HFFc6 (cell line): ENCODE measurements at places on chromosomes 3 and 15.

DNA sequence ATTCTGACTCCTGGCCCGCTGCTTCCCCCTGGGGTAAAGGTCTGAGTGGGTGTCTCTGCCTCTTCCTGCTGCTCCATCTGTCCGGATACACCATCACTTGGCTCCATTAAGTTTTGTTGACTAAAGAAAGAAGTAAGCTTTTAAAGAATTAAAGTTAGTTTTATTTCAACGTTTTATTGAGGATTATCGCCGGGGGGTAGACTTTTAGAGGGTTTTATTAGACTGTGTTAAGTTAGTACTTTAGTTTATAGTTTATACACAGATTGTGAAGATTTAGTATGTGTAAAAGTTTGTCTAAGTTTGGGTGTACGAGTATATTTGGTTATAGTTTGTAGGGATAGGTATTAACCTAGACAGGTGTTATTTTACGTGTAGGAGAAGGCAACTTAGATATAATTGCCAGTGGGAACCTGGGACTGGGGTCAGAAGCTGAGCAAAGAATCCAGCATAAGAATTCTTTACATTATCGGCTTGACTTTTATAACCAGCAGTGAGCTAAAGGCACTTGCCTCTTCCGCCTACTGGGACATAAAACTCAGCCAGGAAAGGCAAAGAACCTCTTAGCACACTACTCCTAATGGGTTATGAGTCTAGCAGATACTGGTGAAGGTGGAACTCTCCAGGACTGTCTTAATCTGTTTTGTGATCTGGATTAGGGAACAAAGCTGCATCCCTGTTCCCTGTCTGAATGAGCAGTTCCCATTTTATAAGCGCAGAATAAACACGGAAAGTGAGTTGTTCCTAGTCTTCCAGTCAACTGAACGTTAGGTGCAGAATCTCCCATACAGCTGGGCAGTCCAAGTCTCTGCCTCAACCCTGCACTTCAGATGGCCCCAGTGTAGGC lies 131.3 kb downstream of the FAM43A start:
- no peak for DNase-seq

- DNase-seq: no peak
Measured at GRCh38 chr15:72733941-72734738, 48.1 kb downstream of the BBS4 start.

DNA sequence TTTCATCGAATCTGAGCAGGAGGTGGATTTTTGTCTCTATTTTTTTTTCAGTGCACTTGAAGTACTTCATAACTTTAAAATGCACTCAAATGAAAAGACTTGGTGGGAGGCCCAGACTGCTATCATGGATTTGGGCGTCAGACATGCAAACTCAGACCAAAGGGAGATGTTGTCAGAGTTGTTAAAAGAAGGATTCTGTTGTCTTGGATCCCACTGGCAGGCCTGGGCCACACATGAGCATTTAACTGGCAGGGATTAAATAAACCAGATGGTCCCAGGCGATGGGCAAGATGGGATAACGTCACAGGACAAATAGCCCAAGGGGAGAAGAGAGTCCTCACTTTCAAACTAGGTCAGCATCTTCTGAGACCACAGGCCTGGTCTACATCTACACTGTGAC lies 15.4 kb downstream of the RTP1 start:
- no peak for DNase-seq

DNA sequence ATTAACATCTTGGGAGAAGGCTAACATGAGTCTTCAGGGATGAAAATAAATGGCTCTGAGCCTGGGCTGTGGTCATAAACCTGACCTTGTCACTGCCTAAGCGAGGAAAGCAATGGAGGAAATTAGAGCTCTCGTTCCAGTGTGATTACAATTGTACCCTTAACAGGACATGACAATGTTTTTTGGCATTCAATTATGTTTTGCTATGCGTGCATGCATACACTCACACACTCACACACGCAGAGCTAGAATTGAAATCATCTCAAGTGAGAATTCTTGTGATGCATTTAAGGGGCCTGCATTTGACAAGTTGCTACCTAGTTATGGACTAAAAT lies 24.1 kb downstream of the ZNF80 start:
- peak; percentile 81 for DNase-seq

DNA sequence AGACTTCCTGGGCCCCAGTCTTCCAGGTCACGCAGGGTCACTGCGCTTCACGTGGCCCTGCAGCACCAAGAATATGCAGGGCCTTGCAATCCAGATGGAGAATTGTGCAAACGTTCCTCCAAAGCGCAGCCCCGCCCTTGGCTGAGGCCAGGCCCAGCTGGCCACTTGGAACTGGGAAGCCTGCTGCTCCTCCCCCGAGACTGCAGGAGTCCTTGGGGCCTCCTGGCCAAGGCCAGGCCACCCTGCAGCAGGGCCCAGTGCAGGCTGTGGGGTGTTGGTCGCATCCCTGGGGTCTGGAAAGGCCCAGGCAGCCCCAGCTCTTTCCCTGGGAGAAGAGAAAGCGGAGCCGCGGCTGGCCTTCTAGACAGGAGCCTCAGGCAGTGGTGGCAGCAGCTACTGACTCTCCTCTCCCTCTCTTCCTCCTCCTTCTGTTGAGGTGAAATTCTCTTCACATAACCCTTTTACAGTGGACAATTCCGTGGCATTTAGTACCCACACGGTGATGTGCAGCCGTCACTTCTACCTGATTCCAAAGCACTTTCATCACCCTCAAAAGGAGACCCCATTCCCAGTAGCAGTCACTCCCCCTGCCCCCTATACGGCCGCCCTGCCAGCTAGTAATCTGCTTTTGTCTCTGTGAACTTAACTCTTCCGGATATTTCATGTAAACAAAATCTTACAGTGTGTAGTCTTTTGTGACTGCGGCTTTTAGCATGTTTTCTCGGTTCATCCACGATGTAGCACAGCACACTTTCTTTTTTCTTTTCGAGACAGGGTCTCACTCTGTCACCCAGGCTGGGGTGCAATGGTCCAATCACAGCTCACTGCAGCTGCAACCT lies 103.9 kb downstream of the TMEM266 start:
- peak; percentile 62 for DNase-seq
